ENCODE measurements at places on chromosomes 2 and 18.

- DNase-seq: no peak
- H3K36me3 ChIP-seq: no peaks in the 10 kb centered on the region
- no peaks in the 10 kb centered on the region for H3K27me3 ChIP-seq
- H3K4me3 ChIP-seq: no peak overlapping the region
- no peak overlapping the region for H3K27ac ChIP-seq
- peaks cover 42% of the 10 kb centered on the region for H3K4me1 ChIP-seq
Observed at GRCh38 chr2:208269091-208269490, 3.0 kb downstream of the PIKFYVE start.

GRCh38 chr2:216113572-216113971 lies 4.4 kb downstream of the XRCC5 start:
- H3K27ac ChIP-seq: no peak overlapping the region
- no peaks in the 10 kb centered on the region for H3K27me3 ChIP-seq
- no peak overlapping the region for H3K4me3 ChIP-seq
- DNase-seq: no peak
- H3K4me1 ChIP-seq: peaks cover 70% of the 10 kb centered on the region
- peaks cover 26% of the 10 kb centered on the region for H3K36me3 ChIP-seq

- DNase-seq: no peak
- no peaks in the 10 kb centered on the region for H3K36me3 ChIP-seq
- H3K27me3 ChIP-seq: no peaks in the 10 kb centered on the region
- no peaks in the 10 kb centered on the region for H3K4me1 ChIP-seq
Observed at GRCh38 chr18:47283476-47283875, 32.0 kb upstream of the SKOR2 start.

- H3K4me3 ChIP-seq: no peak overlapping the region
- H3K4me1 ChIP-seq: no peaks in the 10 kb centered on the region
- H3K27ac ChIP-seq: no peak overlapping the region
- no peaks in the 10 kb centered on the region for H3K27me3 ChIP-seq
- H3K36me3 ChIP-seq: no peaks in the 10 kb centered on the region
Observed at GRCh38 chr18:23069481-23069880, 65.8 kb upstream of the CABLES1 start.

GRCh38 chr2:197130318-197130717 lies 180.3 kb downstream of the ANKRD44 start:
- no peaks in the 10 kb centered on the region for H3K36me3 ChIP-seq
- H3K27ac ChIP-seq: no peak overlapping the region
- DNase-seq: no peak
- H3K4me1 ChIP-seq: peaks cover 4% of the 10 kb centered on the region

- no peaks in the 10 kb centered on the region for H3K27me3 ChIP-seq
- no peak for DNase-seq
- no peak overlapping the region for H3K27ac ChIP-seq
- H3K4me3 ChIP-seq: no peak overlapping the region
- H3K4me1 ChIP-seq: no peaks in the 10 kb centered on the region
Observed at GRCh38 chr2:222976521-222977061, 75.4 kb upstream of the KCNE4 start.

DNA sequence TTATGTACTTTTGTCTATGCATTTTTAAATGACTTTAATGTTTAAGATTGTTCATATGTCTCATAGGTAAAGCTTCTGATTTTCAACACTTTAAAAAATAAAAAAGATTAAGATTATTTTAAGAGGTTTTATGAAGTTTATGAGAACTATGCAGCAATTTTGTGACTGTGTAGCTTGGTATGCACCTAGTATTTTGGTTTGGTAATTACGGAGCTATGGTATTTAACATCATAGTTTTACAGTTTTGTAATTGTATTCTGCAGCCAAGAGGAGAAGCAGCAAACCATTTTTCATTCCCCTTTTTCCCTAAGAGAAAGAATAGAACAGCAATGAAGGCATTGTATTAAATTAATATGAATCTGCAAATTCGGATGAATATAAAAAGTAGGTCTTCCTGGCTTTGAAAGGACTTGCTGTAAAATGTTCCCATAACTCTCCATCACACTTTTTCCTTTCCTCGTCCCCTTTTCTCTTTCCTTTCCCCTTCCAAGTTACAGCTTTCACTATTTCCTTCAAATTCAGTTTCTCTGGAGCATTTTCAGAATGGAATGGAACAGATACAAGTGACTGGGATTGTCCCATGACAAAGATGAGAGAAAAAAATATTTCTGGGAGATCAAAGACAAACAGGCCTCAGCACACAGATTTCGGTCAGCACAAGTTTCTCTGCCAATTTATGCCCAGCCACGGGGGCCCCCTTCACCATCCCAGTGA lies 26.1 kb upstream of the PIEZO2 start:
- no peaks in the 10 kb centered on the region for H3K36me3 ChIP-seq
- no peak overlapping the region for H3K4me3 ChIP-seq
- H3K27ac ChIP-seq: no peak overlapping the region
- no peak for DNase-seq
